ENCODE measurements at places on chromosomes 11 and 22. TPM values are rescaled to one million over a fixed set of nuclear protein-coding genes. Genes with fewer than 3 reads are reported as not detected.
A peak's percentile ranks its signal among the peaks of the same experiment; 100 is the strongest.

GPR137 gene
- 20.9 TPM for total RNA-seq

FERMT3 gene
- total RNA-seq = 35.5 TPM

MRGPRX3 gene
- total RNA-seq = not detected

LMO2 gene
- 13.3 TPM for total RNA-seq

DNA sequence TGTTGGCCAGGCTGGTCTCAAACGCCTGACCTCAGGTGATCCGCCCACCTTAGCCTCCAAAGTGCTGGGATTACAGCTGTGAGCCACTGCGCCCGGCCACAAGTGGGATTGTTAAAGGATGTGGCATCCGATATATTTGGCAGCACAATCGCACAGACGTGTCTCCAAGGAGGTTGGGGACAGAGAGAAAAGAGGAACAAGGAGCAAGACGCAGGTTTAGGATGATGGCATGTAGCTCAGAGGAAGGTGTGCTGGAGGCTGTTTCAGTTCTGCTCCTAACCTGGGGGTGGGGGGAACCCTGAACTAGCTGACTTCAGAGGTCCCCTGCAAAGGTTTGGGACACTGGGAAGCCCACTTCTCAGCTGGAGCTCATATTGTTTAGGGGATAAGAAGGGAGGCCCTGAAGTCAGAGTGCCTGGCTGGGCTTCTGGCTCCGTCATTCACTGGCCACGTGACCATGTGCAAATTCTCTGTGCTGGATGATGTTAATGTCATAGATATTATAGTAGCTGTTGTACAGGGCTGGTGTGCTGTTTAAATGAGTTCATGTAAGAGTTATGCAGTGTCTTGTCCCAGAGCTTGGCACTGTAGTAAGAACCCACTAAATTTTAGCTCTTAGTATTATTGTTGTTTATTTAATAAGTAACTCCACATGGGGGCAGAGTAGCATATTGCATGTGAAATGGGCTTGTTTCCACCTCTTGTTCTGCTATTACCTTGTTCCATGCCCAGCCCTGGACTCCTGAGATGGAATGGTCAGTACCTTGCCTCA, 129.7 kb downstream of the ST3GAL4 start:
- no peak for DNase-seq
- H3K4me1 ChIP-seq = peaks cover 8% of the 10 kb centered on the region
- no peaks in the 10 kb centered on the region for H3K36me3 ChIP-seq
- no peak overlapping the region for H3K4me3 ChIP-seq

- H3K4me3 ChIP-seq = peak overlapping the region; percentile 93
- peaks cover 37% of the 10 kb centered on the region for H3K4me1 ChIP-seq
- peak overlapping the region; percentile 99 for H3K27ac ChIP-seq
- peaks cover 7% of the 10 kb centered on the region for H3K36me3 ChIP-seq
- H3K27me3 ChIP-seq = no peaks in the 10 kb centered on the region
These were observed 759 bp downstream of the AP2A2 start for GRCh38 chr11:926341-926916.

- H3K27me3 ChIP-seq = no peaks in the 10 kb centered on the region
- no peak overlapping the region for H3K4me3 ChIP-seq
- H3K4me1 ChIP-seq = peaks cover 57% of the 10 kb centered on the region
- DNase-seq = no peak
These were observed 13.2 kb downstream of the ZNRF3 start for GRCh38 chr22:28896611-28897010.

DNA sequence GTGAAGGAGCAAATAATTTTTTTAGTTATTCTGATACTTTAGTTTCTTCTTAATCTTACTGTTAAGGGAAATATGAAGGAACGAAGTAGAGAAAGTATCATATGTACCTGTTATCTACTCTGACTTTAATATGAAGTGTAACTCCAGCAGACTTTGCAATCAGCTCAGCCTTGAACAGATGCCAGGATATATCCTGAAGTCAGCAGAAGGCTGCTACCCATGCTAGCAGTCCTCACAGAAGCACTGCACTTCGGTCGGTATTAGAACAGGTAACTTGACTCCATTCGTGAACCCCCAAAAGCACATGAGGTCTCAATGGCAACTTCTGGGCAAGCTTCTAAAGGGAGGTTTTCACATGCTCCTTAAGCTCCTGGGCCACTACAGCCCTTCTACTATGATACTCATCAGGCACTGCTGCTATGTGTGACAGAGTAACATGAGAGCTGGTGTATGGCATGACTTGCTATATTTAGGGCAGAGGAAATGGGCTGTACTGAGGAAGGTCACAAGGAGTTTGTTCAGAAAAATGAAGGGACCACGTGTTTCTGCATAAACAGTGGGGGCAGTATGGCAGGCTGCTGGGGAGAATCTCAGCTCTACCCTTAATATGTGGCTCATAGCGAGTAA, 344.1 kb downstream of the SOX6 start:
- no peak overlapping the region for H3K27ac ChIP-seq
- no peaks in the 10 kb centered on the region for H3K27me3 ChIP-seq
- no peak for DNase-seq
- no peaks in the 10 kb centered on the region for H3K4me1 ChIP-seq
- no peaks in the 10 kb centered on the region for H3K36me3 ChIP-seq

- H3K36me3 ChIP-seq = no peaks in the 10 kb centered on the region
- H3K27ac ChIP-seq = no peak overlapping the region
- DNase-seq = no peak
- no peaks in the 10 kb centered on the region for H3K27me3 ChIP-seq
These were observed 346.4 kb upstream of the MTNR1B start for GRCh38 chr11:92623055-92623454.

DNA sequence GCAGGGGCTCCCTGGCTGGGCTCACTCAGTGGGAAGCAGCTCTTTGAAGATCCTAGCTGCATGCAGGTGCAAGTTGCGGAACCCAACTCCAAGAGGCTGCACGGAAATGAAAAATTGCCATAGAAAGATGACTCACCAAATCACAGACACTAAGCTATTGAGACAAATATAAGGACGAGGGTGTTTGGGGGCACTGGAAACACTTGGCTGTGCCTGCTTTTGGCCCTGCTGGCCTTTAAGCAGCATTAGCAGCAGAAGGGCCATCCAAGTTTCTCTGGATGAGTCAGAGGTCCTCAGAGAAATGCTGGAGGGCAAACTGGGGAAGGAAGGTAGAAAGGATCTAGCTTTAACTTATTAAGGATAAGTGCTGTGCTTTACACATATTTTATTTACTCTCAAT, 282.3 kb downstream of the KIRREL3 start:
- no peak overlapping the region for H3K27ac ChIP-seq
- H3K36me3 ChIP-seq = no peaks in the 10 kb centered on the region
- H3K27me3 ChIP-seq = peaks cover 15% of the 10 kb centered on the region

All from esophagus muscularis mucosa (tissue), 4 donors.